ENCODE measurements at places on chromosomes 12 and 14. TPM values are rescaled to one million over a fixed set of nuclear protein-coding genes. Genes with fewer than 3 reads are reported as not detected.

The IRAK3 gene
- 0.02 TPM for total RNA-seq

The NOC4L gene
- total RNA-seq, result 13.4 TPM

The CATSPERB gene
- total RNA-seq, result not detected

The RNF31 gene
- total RNA-seq, result 44.3 TPM

The FLVCR2 gene
- 0.99 TPM for total RNA-seq

The PLEK2 gene
- total RNA-seq, result not detected

The INSM2 gene
- total RNA-seq, result not detected

The MYO1H gene
- total RNA-seq, result not detected

The METTL17 gene
- 60.2 TPM for total RNA-seq

The LRR1 gene
- 53.2 TPM for total RNA-seq

The DLK1 gene
- total RNA-seq, result not detected

The RIMBP2 gene
- 0.06 TPM for total RNA-seq

The KCNH5 gene
- 0.68 TPM for total RNA-seq

The SIX4 gene
- 8.3 TPM for total RNA-seq

The KRT6A gene
- not detected for total RNA-seq

The PTPRB gene
- total RNA-seq, result 0.02 TPM

The ISCA2 gene
- 32.3 TPM for total RNA-seq

The DHRS2 gene
- total RNA-seq, result 17.2 TPM

The CNIH1 gene
- 370 TPM for total RNA-seq

The KCNJ8 gene
- 1.0 TPM for total RNA-seq

The IFNG-AS1 gene
- not detected for total RNA-seq

Measured in H4 (cell line).